Lower leg skin (tissue), 4 donors: ENCODE measurements at places on chromosomes 2 and 18. TPM values are rescaled to one million over a fixed set of nuclear protein-coding genes. Genes with fewer than 3 reads are reported as not detected.

Gene IGFBP5
- total RNA-seq: 460 TPM

Gene GRB14
- 6.9 TPM for total RNA-seq

Gene PRKAG3
- total RNA-seq: not detected

Gene ASXL3
- total RNA-seq: 0.62 TPM

Gene CTLA4
- total RNA-seq: not detected

Gene KCNE4
- 4.1 TPM for total RNA-seq

Gene INHA
- total RNA-seq: 0.84 TPM

Gene SPDYA
- total RNA-seq: not detected

Gene WDR75
- total RNA-seq: 38.1 TPM

Gene C2orf72
- total RNA-seq: 2.4 TPM

Gene GPR39
- 2.8 TPM for total RNA-seq

Gene TUBA3E
- not detected for total RNA-seq

Gene BMP10
- not detected for total RNA-seq

Gene CNPPD1
- total RNA-seq: 48.0 TPM

Gene REG3G
- total RNA-seq: not detected

Gene GMCL1
- 11.3 TPM for total RNA-seq

Gene PROKR1
- total RNA-seq: not detected

Gene TMEM247
- total RNA-seq: not detected

Gene MDH1B
- total RNA-seq: 0.34 TPM

Gene SP140
- total RNA-seq: 1.4 TPM

Gene SNORC
- total RNA-seq: 14.4 TPM

Gene RNF144A
- total RNA-seq: 5.2 TPM

Gene FBXO48
- 1.8 TPM for total RNA-seq

Gene UGT1A6
- total RNA-seq: 35.6 TPM

Gene CHST9
- 0.20 TPM for total RNA-seq

Gene SEPTIN10
- total RNA-seq: 134 TPM

Gene FBXO36
- total RNA-seq: 5.5 TPM

Gene CDH19
- 9.5 TPM for total RNA-seq

Gene GPN1
- total RNA-seq: 23.2 TPM

Gene LBX2
- 1.2 TPM for total RNA-seq

Gene FAM110C
- 31.3 TPM for total RNA-seq

Gene MRO
- total RNA-seq: not detected

Gene GKN2
- total RNA-seq: not detected

Gene SPP2
- not detected for total RNA-seq

Gene GCKR
- not detected for total RNA-seq

Gene COX5B
- total RNA-seq: 427 TPM

Gene OTX1
- 6.9 TPM for total RNA-seq

Gene CYS1
- 0.98 TPM for total RNA-seq

Gene UGT1A4
- total RNA-seq: 2.4 TPM

Gene ALPI
- total RNA-seq: not detected

Gene TBR1
- total RNA-seq: not detected

Gene PROC
- not detected for total RNA-seq

Gene CEBPZOS
- total RNA-seq: 16.2 TPM

Gene SGPP2
- 61.3 TPM for total RNA-seq

Gene SERPINB7
- total RNA-seq: 354 TPM

Gene SERPINB4
- 0.54 TPM for total RNA-seq
